Panc1 (cell line): ENCODE measurements at places on chromosomes 2 and 18. TPM values are rescaled to one million over a fixed set of nuclear protein-coding genes. Genes with fewer than 3 reads are reported as not detected.

GRCh38 chr2:74216642-74217041 lies 18.2 kb downstream of the MTHFD2 start:
- no peak for DNase-seq
- no peak overlapping the region for H3K4me3 ChIP-seq
- no peaks in the 10 kb centered on the region; the same call in 1 of the 2 replicates for H3K4me1 ChIP-seq
- H3K27ac ChIP-seq = no peak overlapping the region
- peaks cover 44% of the 10 kb centered on the region for H3K36me3 ChIP-seq

- DNase-seq = no peak
- H3K27ac ChIP-seq = no peak overlapping the region
- H3K36me3 ChIP-seq = no peaks in the 10 kb centered on the region
- no peaks in the 10 kb centered on the region for H3K27me3 ChIP-seq
- no peaks in the 10 kb centered on the region for H3K4me1 ChIP-seq
Observed at GRCh38 chr18:42233908-42234307, 278.9 kb downstream of the PIK3C3 start.

- H3K4me3 ChIP-seq = no peak overlapping the region
- no peaks in the 10 kb centered on the region for H3K4me1 ChIP-seq
- H3K27me3 ChIP-seq = no peaks in the 10 kb centered on the region
- H3K27ac ChIP-seq = no peak overlapping the region
- DNase-seq = no peak
Observed at GRCh38 chr2:122639176-122639575, 883.7 kb downstream of the TSN start.

DNA sequence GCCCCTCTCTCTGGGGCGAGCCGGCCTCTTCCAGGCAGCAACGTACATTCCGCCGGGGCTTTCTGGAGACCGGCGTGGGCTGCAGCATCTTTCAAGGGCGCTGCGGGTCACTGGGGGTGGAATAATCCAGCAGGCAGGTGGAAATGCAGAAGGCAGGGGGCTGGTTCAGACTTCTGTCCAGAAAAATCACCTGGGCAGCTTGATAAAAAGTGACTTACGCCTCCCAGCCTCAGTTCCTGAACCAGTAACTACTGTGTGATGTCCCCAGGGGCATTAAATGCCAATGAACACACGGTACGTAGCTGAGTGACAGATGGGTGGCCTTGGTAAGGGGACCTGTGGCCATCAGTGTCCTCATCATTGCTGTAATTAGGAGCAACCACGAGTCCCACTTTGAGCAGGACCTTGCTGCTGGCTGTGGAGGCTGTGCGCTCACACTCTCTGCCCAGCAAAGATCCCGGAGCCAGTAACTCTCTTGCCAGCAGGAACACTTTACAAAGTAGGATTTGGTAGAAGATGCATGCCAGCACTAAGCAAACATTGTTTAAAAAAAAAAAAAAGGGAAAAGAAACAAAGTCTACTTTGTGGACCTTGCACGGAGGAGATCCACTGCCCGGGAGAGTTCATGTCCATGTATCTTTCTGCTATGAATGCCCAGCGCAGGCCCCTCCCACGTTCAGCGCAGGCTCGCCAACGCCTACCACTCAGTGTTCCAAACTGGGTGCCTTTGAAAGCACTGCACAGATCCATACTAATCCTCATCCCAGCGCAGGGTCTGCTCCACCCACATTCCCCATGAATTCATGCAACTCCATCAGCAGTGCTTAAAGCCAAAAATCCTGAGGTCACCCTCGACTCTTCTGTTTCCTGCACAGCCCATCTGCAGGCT lies 177.3 kb downstream of the HDAC4 start:
- H3K36me3 ChIP-seq = no peaks in the 10 kb centered on the region
- DNase-seq = no peak
- no peaks in the 10 kb centered on the region; the same call in 1 of the 2 replicates for H3K4me1 ChIP-seq
- no peak overlapping the region for H3K27ac ChIP-seq
- H3K4me3 ChIP-seq = no peak overlapping the region

DNA sequence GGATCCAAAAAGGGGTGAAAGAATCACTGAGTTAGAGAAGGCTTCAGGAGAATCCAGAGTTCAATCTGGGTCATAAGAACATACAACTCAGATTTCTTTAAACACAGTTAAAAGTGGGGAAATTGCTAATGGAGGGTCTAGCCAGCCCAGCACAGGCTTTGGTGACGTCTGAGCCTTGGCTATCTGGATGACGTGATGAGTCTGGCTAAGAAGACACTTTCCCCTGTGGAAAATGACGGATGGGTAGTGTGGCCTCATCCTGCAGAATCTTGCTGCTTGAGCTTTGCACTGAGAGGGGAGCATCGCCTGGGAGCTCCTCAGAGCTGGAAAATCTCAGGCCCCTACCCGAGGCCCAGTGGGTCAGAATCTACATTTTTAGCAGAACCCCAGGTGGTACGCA lies 19.2 kb downstream of the EDAR start:
- H3K4me3 ChIP-seq = no peak overlapping the region
- no peaks in the 10 kb centered on the region for H3K36me3 ChIP-seq

DNA sequence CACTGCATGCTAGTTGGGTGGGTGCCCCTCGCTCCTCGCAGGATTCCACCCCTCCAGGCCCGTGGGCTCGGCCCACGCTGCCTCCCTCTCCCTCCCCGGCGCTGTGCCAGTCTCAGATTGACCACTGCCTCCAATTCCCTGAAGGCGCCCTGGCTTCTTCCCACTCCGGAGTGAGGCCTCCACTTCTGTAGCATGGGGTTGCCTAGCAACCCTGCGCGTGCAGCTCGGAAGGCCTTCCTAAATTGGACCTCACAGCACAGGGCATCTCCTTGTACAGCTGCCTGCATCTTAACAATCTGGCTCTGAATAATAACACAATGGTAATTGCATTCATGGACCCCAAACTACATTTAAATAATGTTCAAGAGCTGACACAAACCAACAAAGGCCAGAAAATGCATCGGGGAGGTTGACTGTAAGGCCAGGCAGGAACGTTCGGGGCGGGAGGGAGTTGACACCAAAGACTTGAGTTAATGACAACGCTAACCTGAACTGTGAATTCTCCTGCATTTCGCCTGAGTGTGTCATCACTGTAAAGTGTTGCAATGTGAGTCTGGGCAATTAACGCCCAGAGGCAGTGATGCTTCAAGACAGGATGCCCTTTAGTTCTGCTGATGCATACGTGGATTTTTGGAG lies 222.9 kb downstream of the ZBTB7C start:
- DNase-seq = no peak
- no peaks in the 10 kb centered on the region for H3K4me1 ChIP-seq
- H3K36me3 ChIP-seq = no peaks in the 10 kb centered on the region
- no peak overlapping the region for H3K4me3 ChIP-seq
- no peaks in the 10 kb centered on the region; the same call in 1 of the 2 replicates for H3K27me3 ChIP-seq
- H3K27ac ChIP-seq = no peak overlapping the region

- no peak overlapping the region for H3K4me3 ChIP-seq
- H3K27me3 ChIP-seq = no peaks in the 10 kb centered on the region
- no peaks in the 10 kb centered on the region for H3K36me3 ChIP-seq
- H3K4me1 ChIP-seq = no peaks in the 10 kb centered on the region
- H3K27ac ChIP-seq = no peak overlapping the region
Observed at GRCh38 chr2:148350199-148350598, 294.4 kb upstream of the EPC2 start.

- no peaks in the 10 kb centered on the region for H3K36me3 ChIP-seq
- no peaks in the 10 kb centered on the region for H3K27me3 ChIP-seq
- H3K4me3 ChIP-seq = no peak overlapping the region
- H3K4me1 ChIP-seq = no peaks in the 10 kb centered on the region
- H3K27ac ChIP-seq = no peak overlapping the region
Observed at GRCh38 chr2:40265602-40266001, 186.3 kb downstream of the SLC8A1 start.

GRCh38 chr18:13455960-13456481 lies 237.5 kb downstream of the LDLRAD4 start:
- H3K4me3 ChIP-seq = no peak overlapping the region
- no peak overlapping the region for H3K27ac ChIP-seq
- H3K27me3 ChIP-seq = no peaks in the 10 kb centered on the region
- DNase-seq = no peak
- H3K36me3 ChIP-seq = no peaks in the 10 kb centered on the region
- H3K4me1 ChIP-seq = no peaks in the 10 kb centered on the region

DNA sequence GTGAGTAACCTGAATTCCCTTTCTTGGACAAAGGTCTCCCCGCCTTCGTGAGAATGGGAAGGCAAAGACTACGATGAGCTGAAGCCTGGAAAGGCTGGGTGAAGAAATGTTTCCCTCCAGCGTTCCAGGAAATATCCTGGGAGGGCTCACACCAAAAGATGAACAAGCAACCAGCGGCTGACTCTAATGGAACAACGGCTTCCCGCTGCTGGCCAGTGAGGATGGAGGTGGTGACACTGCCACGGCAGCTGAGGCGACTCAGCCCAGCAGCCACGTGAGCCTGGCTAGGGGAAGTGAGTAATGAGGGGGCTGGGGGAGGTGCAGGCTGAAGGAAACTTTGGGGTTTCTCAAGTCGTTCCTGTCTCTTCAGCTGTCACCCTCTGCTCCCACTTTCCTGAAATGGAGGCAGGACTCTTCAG lies 105.0 kb upstream of the SMAD7 start:
- no peak for DNase-seq
- H3K4me1 ChIP-seq = no peaks in the 10 kb centered on the region
- no peak overlapping the region for H3K4me3 ChIP-seq
- H3K36me3 ChIP-seq = no peaks in the 10 kb centered on the region
- no peaks in the 10 kb centered on the region for H3K27me3 ChIP-seq
- H3K27ac ChIP-seq = no peak overlapping the region

The GPR55 gene
- 0.08 TPM for total RNA-seq

The GREB1L gene
- 11.0 TPM for total RNA-seq

The L3MBTL4 gene
- 0.87 TPM for total RNA-seq

The C2orf80 gene
- not detected for total RNA-seq

The ITGB6 gene
- total RNA-seq = 0.08 TPM
